ENCODE measurements at places on chromosomes 12 and 14.

- H3K27ac ChIP-seq = no peak overlapping the region
- H3K4me1 ChIP-seq = no peaks in the 10 kb centered on the region
- no peak for DNase-seq
- no peaks in the 10 kb centered on the region for H3K36me3 ChIP-seq
- no peak overlapping the region for H3K4me3 ChIP-seq
These were observed 70.8 kb upstream of the IFNG-AS1 start for GRCh38 chr12:67918441-67918840.

DNA sequence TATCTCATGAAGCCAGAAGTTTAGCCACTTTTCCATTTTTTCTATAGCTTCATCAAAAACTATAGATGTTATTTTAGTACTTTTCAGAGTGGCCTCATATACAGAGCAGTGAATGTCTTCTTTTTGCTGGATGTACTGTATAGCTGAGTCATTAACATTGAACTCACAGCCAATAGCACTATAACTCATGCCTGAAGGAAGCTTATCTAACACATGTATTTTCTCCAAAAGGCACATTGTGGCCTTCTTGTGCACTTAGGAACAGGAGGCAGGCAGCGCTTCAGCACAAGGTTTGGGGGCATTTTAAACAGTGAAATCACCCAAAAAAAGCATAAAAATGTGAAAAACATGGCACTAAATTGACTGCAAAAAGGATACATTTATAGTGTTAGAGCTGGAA lies 336.8 kb upstream of the TMTC1 start:
- no peaks in the 10 kb centered on the region for H3K4me1 ChIP-seq
- no peak overlapping the region for H3K27ac ChIP-seq
- H3K27me3 ChIP-seq = no peaks in the 10 kb centered on the region
- no peak for DNase-seq
- H3K4me3 ChIP-seq = no peak overlapping the region

DNA sequence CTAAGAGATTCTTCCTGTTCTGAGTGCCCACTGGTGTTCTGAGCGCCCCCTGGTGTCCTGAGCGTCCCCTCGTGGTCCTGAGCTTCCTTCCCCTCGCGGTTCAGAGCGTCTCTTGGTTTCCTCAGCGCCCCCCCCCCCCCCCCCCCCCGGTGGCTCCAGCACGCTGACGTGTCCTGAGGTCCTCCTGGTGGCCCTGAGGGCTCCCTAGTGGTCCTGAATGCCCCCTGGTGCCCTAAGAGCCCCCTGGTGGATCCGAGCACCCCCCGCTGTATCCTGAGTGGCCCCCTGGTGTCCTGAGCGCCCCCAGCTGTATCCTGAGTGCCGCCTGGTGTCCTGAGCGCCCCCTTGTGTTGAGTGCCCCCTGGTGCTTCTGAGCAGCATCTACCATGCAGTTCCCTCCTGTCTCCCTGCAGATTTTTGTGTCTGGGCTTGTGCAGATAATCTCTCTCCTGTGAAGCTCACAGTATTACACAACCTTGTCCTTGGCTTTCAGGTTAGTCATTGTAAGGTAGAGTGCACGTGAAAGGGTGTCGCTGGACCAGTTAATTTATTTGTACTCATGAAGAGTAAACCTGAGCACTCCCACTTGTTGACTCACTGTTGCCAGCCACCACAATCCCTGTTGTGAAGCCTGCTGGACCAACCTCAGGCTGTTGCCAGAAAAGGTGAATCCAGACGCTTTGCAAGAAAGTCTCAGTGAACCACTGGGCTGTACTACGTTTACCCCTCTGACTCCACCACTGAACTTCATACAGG lies 1168.4 kb downstream of the TMEM121 start:
- peaks cover 6% of the 10 kb centered on the region for H3K27me3 ChIP-seq
- H3K27ac ChIP-seq = no peak overlapping the region
- H3K4me1 ChIP-seq = no peaks in the 10 kb centered on the region
- no peaks in the 10 kb centered on the region for H3K36me3 ChIP-seq

- no peak for DNase-seq
- H3K27ac ChIP-seq = no peak overlapping the region
- no peaks in the 10 kb centered on the region for H3K27me3 ChIP-seq
- no peak overlapping the region for H3K4me3 ChIP-seq
- H3K36me3 ChIP-seq = no peaks in the 10 kb centered on the region
These were observed 87.0 kb downstream of the DNAI7 start for GRCh38 chr12:25107920-25108319.

GRCh38 chr12:130619385-130620001 lies 96.6 kb downstream of the RIMBP2 start:
- H3K27me3 ChIP-seq = no peaks in the 10 kb centered on the region
- no peaks in the 10 kb centered on the region for H3K36me3 ChIP-seq
- no peak overlapping the region for H3K27ac ChIP-seq

All from sigmoid colon (tissue), 7 donors.